ENCODE measurements at places on chromosomes 5 and 9.

- no peak for DNase-seq
These were observed 78.8 kb downstream of the PDE6A start for GRCh38 chr5:149865746-149866145.

GRCh38 chr5:172600571-172600970 is 40.5 kb upstream of the NEURL1B start:
- no peak for DNase-seq

DNA sequence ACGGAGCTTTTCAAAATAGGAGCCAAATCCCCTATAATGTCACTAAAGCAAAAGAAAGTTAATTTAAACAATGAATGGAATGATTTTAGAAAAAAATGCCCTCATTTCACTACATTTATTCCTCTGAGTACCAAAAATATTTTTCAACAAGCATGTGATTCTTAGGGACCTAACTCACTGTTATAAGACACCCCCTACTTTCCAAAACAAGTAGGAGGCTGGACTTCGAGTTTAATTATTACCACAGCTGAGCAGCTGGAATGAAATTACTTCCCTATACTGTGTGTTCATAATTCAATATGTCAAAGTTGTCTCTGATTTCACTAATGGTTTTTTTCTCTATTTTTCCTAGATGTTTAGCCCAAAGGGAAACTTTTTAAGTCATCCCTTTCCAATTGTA is 61.6 kb downstream of the SAXO1 start:
- DNase-seq, result no peak

GRCh38 chr5:372996-373709 is 51.6 kb downstream of the AHRR start:
- no peak for DNase-seq

DNA sequence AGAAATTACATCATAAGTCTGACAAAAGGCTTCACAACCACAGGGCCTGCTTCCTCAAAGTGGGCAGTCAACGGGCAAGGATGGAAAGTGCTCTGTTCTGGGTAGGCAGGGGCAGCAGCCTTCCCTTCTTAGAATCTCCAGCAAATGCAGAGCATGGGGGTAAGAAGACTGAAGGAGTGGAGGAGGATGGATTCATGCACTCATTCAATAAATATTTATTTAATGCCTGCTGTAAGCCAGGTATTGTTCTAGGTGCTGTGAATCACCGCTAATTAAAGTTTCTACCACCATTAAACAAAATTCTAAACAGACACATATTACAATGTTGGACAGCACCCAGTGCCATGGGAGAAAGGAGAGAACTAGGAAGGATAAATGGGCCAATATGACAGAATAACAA is 195.6 kb downstream of the ELAVL2 start:
- DNase-seq, result no peak

DNA sequence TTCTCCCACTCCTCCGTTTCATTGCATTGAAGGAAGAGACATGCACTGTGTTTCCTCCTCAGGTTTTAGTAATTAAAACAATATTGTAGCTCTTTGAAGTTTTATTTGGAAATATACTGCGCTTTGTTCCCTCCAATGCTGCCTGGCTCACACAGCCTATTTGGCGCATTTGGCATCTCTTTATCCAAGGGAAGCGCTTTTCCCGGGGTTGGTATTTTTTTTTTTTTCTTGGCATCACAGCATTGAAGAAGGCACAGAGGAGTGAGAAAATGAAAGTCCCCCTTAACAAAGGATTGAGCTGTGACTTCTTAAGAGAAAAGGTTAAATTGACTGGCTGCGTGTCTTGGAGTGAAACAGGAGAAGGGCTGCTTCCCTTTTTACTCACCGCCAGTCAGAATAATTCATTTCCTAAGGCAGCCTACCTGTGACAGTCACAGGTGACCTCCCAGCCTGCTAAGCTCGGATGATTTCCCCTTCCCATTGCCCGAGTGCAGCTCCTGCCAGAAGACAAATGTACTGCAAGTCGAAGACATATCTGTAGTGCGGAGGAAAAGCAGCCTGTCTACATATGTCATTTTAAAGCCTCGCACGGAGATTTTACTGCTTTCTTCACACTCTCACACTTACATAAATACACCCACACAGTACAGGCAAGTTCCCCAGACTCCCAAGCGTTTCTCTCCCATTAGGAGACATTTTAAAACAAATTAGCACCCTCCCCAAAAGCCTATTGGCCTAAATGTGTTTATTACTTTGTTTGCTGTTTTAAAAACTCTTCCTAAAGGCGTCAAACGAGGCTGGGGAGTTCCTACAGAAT is 665.5 kb upstream of the ZNF608 start:
- DNase-seq, result peak; percentile 52

GRCh38 chr5:127041571-127041970 is 11.2 kb upstream of the MARCHF3 start:
- DNase-seq, result no peak

- DNase-seq, result no peak
These were observed 21.4 kb downstream of the ALDH1A1 start for GRCh38 chr9:72931437-72931836.

GRCh38 chr9:21689854-21690253 is 112.6 kb upstream of the MTAP start:
- DNase-seq, result no peak

DNA sequence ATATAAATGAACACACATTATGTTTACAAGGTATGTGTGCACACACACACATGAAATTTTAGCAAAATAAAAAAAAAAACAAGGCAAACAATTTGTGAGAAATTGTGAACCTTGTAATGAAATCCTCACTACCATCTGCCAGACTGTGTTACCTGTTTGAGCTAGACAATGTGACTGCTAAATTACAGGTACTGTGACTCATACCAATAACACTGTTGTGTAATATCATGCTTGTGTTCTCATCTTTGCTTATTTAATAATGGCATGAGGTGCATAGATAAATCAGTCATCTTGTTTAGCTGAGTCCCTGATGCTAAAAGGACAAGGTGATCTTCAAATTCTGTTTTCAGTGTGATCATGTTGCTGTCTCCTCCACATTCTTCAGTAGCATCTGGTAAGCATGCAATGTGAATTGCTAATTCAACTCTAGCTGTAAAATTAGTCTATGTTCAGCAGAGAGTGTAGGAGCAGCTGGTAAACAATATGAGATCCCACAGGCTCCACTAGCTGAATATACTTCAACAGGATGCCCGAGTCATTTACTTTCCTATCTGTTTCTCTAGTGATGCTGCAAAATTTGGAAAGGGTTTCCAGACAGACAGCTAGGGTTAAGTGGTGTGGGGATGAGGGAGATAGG is 966.3 kb upstream of the C9orf72 start:
- DNase-seq, result no peak

- DNase-seq, result no peak
These were observed 590.9 kb downstream of the CAAP1 start for GRCh38 chr9:26301659-26302058.

DNA sequence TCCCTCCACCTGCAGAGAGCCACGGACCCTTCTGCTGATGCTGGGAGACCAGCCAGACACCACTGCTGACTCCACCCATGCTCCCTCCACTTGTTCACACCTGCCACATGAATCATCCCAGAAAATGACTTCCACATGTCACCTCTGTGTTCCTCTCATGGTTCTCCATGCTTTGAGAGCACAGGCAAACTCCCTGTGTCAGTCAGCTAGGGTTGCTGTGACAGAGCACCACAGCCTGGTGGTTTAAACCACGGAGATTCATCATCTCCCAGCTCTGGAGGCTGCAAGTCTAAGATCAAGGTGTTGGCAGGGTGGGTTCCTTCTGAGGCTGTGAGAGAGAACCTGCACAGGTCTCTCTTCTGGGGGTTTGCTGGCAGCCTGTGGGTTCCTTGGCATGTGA is 381.4 kb downstream of the GADD45G start:
- DNase-seq, result no peak

- DNase-seq, result no peak
These were observed 75.4 kb upstream of the CTNNA1 start for GRCh38 chr5:138677782-138678181.

GRCh38 chr5:112348387-112348786 is 70.7 kb downstream of the EPB41L4A start:
- no peak for DNase-seq

- DNase-seq, result peak; percentile 46
These were observed 28.7 kb upstream of the UBAC1 start for GRCh38 chr9:135989722-135990467.

GRCh38 chr9:37969130-37969529 is 65.2 kb upstream of the SLC25A51 start:
- DNase-seq, result no peak

- no peak for DNase-seq
These were observed 33.4 kb downstream of the PRRC1 start for GRCh38 chr5:127550652-127551409.

GRCh38 chr5:41636605-41637004 is 126.2 kb upstream of the PLCXD3 start:
- no peak for DNase-seq

GRCh38 chr9:133428617-133429101 is 6.5 kb downstream of the ADAMTS13 start:
- no peak for DNase-seq

GRCh38 chr5:37437711-37438110 is 58.6 kb downstream of the WDR70 start:
- no peak for DNase-seq

DNA sequence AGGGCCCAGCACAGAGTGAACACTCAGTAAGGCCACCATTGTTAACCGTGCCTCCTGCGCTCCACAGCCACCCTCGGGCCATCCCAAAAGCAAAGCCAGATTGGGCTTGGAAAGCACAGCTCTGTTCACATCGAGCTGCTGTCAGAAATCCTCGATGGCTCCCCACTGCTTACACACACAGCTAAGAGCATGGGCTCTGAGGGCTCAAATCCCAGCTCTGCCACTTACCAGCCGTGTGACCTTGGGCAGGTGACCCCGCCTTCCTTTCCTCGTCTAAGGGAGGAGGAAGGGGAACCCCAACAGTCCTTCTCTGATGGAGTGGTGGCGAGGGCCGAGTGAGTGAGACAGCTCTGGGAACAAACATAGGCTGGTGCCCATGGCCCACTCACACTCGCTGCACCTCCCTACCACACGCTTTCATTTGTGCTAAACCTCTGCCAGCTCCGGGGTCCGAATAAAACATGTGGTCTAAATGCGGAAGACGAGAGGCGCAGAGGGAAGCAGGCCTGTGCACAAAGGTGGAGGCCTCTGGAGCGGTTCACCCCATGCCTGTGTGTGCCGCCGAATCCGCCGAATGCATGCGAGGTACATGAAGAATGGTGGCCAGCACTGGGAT is 139.3 kb downstream of the PAX5 start:
- no peak for DNase-seq

Data from hippocampal formation (tissue), 2 donors.